ENCODE measurements at places on chromosomes 7 and 10.

- no peak for DNase-seq
Measured at GRCh38 chr7:122304319-122304975, at the start of gene FEZF1. FEZF1 (minus strand) TSS chr7:122304750; CDS start chr7:122304437, 313 bp downstream.

GRCh38 chr10:132783165-132783939 is 2.6 kb downstream of the NKX6-2 start:
- no peak for DNase-seq

DNA sequence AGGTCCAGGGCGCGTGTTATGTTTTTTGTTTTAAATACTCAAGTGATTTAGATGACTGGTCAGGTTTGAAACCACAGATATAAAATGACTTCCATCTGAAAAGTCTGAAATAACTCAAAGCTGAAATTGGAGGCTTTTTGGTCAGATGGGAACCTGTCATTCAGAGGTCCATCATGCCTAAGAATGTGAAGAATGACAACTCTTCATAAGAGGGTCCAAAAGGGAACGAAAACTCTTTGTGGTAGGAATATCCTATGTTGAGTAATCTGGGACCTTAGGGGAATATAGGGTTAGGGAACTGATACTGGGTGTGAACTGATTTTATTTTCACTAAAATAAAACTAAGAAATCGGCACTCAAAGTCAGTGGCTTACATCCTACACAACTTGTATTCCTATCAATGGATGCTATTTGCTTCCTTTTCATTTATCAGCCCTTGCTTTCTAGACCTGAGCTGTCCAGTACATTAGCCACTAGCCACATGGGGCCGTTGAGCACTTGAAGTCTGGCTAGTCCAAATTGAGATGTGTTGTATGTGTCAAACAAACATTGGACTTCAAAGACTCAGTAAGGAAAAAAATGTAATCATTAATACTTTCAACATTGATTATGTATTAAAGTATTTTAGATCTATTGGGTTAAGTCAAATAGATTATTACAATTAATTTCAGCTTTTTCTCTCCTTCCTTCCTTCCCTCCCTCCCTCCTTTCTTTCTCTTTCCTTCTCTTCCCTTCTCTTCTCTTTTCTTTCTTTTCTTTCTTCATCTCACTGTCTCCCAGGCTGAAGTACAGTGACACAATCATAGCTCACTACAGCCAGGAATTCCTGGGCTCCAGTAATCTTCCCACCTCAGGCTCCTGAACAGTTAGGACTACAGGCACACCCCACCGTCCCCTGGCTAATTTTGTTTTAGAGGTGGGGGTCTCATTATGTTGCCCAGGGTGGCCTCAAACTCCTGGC is 56.5 kb upstream of the KDM7A start:
- no peak for DNase-seq

GRCh38 chr10:132336919-132337407 is 5.0 kb downstream of the LRRC27 start:
- no peak for DNase-seq

All from activated CD8-positive, alpha-beta memory T cell treated with anti-CD3 and anti-CD28 coated beads for 1 hour (primary cell).